Muscle of back (tissue), 13 donors: ENCODE measurements at places on chromosomes 2 and 18. TPM values are rescaled to one million over a fixed set of nuclear protein-coding genes. Genes with fewer than 3 reads are reported as not detected.

The GPBAR1 gene
- polyA plus RNA-seq = 2.1 TPM

The TRIM54 gene
- polyA plus RNA-seq = 94.5 TPM

The NTSR2 gene
- not detected for polyA plus RNA-seq

The RAB6C gene
- polyA plus RNA-seq = 0.23 TPM

The SNTG2 gene
- polyA plus RNA-seq = 0.16 TPM

The PTPN18 gene
- polyA plus RNA-seq = 17.2 TPM

The ASB18 gene
- polyA plus RNA-seq = 8.1 TPM

The LAMA3 gene
- 3.1 TPM for polyA plus RNA-seq

The ELOA2 gene
- polyA plus RNA-seq = not detected

The TYMS gene
- 58.2 TPM for polyA plus RNA-seq

The EFHD1 gene
- 23.1 TPM for polyA plus RNA-seq

The APLF gene
- 1.3 TPM for polyA plus RNA-seq

The CXCR2 gene
- polyA plus RNA-seq = 0.24 TPM

The MLPH gene
- 0.42 TPM for polyA plus RNA-seq

The KCNF1 gene
- 3.2 TPM for polyA plus RNA-seq

The POTEI gene
- polyA plus RNA-seq = 0.08 TPM
